ENCODE measurements at places on chromosomes 4 and X.

- DNase-seq = no peak
Observed at GRCh38 chrX:122087341-122087740, 1039.9 kb downstream of the GLUD2 start.

- no peak for DNase-seq
Observed at GRCh38 chrX:45137531-45137930, 63.1 kb downstream of the DIPK2B start.

DNA sequence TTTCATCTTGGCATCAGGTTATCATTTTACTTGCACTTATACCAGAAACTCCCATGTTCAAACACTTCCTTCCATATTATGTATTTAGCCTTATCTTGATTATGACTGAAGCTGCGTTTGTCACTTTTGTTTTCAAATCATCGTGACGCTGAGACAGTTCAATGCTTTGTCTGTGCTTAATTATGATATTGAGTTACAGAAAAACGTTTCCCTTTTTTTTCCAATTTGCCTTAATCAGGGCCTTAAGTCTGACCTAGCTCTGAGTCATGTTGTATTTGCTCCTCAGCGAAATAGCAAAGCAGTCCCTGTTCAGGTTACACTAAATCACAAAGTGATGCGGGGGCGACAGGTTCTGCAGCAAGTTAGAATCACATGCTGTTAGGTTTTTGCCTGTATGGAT, 254.7 kb downstream of the AFF2 start:
- no peak for DNase-seq

DNA sequence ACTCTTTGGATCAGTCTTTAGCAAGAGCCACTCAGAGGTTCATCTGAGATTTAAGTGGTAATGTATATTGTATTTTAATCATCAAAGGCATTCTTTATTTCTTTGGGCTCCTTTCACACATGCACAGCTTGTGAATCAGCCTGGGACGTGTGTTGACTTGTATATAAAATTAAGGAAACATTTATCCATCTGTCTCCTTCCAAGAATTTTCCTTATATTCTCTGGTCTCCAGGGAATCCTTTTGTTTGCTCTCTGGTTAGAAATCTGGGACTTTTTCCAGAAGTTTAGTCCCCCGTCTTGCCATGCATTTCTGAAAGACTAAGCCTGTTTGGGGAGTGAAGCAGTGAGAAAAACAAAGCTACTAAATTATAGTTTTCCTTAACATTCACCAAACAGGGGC, 212.3 kb downstream of the DCAF12L2 start:
- DNase-seq = no peak

DNA sequence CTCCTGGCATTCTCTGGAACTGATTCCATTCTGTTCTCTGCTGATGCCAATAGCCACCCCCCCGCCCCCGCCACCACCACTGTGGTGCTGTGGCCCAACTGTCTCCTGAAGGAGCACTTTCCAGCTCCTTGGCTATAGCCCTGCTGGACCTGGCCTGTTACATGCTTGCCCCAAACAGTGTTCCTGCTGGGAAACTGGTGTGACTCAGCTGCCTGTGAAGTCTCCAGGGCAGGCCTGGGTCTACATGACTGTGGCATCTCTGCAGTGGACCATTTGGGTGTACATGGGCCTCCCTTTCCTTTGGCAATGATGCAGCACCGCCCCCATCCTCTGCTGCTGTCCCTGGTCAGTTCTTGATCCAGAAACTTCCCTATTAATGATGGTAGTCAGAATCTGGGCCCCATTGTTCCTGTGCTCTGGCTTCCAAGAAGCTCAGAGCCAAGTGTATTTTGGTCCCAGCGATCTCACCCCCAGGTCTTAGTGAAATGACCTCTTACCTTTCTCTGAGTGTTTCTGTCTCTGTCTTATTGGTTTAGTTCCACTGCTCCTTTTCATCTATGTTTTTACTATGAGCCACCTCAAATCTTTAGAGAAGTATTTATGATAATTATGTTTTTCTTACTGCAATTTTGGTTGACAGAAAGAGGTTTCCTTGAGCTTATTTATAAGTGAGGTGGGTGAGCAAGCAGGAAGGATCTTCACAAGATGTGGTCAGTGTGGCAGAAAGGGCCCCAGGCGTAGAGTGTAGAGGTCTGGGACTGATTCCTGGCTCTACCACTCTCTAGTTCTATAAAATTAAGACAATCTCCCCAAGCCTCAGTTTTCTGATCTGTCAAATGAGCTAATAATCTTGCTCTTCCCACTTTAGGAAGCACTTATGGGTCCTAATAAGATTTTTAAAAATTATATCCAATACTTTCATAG, 210.7 kb upstream of the EOLA2 start:
- DNase-seq = no peak

DNA sequence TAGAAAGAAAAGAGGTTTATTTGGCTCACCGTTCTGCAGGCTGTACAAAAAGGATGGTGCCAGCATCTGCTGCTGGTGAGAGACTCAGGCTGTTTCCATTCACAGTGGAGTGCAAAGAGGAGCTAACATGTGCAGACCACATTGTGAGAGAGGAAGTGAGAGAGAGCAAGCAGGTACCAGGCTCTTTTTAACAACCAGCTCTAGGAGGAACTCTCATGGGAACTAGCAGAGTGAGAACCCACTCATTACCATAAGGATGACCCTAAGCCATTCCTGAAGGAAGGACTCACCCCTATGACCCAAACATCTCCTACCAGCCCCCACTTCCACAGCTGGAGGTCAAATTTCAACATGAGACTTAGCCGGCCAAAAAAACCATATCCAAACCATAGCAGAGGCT, 158.6 kb upstream of the ADGRL3 start:
- DNase-seq = no peak

GRCh38 chrX:35115205-35115604, 172.6 kb downstream of the FAM47B start:
- no peak for DNase-seq

DNA sequence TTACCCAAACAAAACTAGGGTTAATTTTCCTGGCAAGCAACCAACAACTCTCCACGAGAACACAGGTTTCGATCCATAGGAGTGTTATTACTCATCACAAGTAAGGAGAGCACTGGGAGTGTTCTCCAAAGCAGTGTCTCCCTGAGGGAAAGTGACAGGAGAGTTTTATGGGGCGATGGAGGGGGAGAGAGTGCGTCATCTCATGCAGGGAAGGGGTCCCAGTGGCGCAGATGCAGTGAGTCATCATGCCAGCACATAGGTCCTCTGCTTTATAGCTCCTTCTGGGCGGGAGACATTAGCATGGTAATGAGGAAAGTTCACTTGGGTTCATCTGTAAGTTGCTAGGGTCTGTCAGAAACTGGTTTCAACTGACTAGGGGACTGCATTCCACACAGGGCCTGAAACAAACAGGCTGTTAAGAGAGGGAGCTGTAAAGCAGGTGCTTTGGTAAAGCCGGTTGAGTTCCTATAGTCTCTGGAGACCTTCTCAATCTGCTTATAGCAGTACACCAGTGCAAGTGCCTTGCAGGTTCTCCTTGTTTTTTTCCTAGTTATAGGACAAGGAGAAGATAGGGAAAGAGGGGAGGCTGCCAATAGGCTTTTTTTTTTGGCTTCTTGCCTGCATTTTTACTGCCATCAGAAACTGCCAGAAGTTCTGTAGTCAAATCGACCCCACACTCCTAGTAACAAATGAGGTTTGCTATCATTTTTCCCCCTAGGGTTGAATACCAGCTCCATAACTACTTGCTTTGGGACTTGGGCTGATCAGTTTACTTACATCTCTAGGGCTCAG, 12.8 kb upstream of the BOD1L1 start:
- DNase-seq = no peak

GRCh38 chr4:71586087-71586763, 197.7 kb downstream of the GC start:
- DNase-seq = no peak

DNA sequence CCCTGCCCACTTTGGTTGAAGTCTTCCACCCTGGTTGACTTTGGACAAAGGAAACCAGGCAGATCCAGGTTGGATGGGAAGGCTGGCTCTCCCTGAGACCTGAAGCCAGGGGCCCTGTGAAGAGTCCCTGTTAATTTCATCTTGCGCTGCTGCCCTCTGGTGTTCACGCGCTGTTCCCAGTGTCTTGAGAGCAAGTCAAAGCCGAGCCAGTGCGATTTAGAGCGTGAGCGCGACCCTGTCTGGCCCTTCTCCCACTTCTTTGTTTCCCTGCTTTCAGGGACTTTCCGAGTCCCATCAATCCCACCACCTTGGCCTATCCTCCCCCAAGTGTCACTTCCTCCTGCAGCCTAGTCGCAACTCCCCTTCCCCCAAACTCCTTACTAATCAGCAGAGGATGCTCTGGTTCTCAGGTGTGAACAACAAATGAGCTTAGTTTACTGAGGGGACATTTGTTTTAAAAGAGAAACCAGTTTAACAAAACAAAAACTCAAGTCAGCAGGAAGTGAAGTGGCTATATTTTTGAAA, 25.8 kb upstream of the CHRNA9 start:
- DNase-seq = peak; percentile 95

GRCh38 chr4:56048702-56049431, 100.1 kb downstream of the CEP135 start:
- DNase-seq = peak; percentile 2

- no peak for DNase-seq
Observed at GRCh38 chrX:118727686-118728339, 407 bp downstream of the IL13RA1 start.

DNA sequence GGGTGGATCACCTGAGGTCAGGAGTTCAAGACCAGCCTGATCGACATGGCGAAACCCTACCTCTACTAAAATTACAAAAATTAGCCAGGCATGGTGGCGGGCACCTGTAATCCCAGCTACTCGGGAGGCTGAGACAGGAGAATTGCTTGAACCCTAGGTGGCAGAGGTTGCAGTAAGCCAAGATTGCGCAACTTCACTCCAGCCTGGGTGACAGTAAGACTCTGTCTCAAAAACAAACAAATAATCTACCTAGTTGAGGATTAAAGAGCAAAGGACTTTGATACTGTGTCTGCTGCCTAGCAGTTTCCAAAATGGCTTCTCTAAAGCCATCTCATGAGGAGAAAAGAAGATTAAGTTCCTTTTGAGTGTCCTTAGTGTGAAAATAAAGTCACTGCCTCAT, 37.8 kb downstream of the SMS start:
- no peak for DNase-seq

- DNase-seq = no peak
Observed at GRCh38 chr4:184287697-184288255, 70.1 kb upstream of the ENPP6 start.

DNA sequence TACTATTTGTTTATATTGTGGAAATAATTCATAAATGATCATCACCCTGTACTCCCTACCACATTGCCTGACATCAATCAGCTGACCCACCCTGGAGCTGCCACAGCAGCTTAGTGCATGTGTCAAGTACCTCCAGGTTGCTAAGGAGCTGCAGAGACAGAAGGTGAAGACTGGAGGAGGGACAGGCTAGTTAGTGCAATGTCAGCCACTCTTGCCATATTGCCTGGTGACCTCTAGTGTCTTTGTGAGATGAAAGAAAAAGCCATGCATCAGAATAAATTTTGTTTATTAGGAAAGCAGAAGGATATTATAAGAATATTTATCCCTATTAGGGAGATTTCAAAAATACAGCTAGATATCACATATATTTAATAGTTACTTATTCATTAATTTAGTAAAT, 243.9 kb upstream of the FAT4 start:
- no peak for DNase-seq

- DNase-seq = no peak
Observed at GRCh38 chr4:113851816-113852215, 90.3 kb upstream of the CAMK2D start.

All from activated T-cell treated with anti-CD3 and anti-CD28 coated beads for 1 hour (primary cell).